ENCODE measurements at places on chromosomes 3 and 15. TPM values are rescaled to one million over a fixed set of nuclear protein-coding genes. Genes with fewer than 3 reads are reported as not detected.

- DNase-seq = peak; percentile 72
Measured at GRCh38 chr15:51775967-51776816, 24.8 kb downstream of the TMOD2 start.

- no peak for DNase-seq
Measured at GRCh38 chr3:51712963-51713362, 6.1 kb downstream of the GRM2 start.

- peak; percentile 41 for DNase-seq
Measured at GRCh38 chr3:72306800-72307341, 521.9 kb upstream of the PROK2 start.

DNA sequence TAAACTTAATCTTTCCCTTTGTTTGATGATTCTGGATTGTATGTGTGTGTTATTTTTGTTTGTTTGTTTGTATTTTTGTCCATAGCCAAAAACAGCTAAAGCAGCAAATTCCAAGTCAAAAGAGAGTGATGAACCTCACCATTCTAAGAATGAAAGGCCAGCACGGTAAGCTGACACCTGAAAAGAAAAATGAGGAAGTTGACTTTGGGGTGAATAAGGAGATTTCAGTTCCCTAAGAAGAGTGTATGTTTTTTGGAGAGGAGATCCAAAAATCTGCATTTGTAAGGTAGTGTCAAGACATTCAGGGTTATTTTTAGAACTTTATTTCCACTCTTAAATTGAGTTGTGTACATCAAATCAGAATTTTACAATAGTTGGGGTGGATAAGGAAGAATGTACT, 52.3 kb upstream of the UTS2B start:
- no peak for DNase-seq

DNA sequence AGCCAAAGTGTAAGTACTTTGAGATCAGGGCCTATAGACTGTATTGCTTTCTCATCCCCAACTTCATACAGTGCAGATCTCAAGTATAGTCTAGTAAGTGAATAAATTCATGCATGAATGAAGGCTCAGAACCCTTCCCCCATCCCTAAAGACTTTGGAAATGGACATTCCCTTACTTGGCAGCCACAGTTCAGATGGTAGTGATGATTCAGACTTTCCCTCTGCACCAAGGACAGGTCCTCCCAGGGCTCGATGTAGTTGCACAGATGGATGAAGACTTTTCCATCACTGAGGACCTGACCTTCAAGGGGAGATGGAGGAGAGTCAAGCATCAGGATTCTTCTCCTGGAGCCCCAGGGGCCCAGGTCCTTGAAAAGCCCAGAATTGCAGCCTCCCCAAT, 4.6 kb downstream of the TIMP4 start:
- DNase-seq = no peak

Gene TOP2B
- total RNA-seq = 327 TPM

Gene ACKR4
- total RNA-seq = not detected

Gene ACP3
- not detected for total RNA-seq

DNA sequence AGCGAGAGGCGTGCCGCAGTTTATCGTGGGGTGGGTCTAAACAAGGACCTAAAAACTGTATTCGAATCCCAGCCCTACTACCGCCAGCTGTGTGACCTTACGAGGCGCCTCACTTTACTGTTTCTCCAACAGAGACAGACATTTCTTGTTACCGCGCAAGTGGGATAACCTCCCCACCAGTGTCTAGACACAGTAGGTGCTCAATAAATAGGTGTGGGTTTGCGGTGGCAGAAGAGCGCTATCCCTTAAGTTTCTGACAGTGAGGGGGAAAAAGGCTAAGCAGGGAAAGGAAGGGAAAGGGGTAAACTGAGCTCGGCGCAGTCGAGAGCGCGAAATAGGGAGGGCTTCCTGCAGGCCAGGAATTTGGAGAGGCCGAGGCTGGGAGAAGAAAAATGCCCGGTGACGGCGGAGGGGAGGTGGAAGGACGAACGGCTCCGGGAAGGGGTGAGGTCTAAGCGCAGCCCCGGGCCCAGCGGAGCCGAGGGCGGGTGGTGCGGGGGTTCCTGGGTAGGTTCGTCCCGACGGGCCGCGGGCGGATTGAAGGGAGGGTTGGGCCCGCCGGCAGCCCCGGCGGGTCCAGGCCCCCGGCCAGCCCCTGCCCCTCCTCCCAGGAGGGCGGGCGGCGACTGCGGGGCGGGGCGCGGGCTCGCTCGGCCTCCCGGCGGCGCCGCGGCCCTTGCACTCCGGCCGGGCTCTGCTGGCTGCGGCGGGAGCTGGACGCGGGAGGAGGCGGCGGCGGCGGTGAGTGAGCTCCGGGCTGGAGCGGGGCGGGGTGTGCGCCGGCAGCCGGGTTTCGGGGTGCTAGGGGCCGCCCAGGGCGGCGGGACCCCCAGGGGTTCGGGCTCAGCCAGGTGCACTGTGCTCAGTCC, at the start of gene CGNL1:
TSS of gene CGNL1 (plus strand) at position 679 of the 869 bp plus-strand sequence. CDS start 61,495 bp downstream, outside the sequence.
- peak; percentile 86 for DNase-seq

DNA sequence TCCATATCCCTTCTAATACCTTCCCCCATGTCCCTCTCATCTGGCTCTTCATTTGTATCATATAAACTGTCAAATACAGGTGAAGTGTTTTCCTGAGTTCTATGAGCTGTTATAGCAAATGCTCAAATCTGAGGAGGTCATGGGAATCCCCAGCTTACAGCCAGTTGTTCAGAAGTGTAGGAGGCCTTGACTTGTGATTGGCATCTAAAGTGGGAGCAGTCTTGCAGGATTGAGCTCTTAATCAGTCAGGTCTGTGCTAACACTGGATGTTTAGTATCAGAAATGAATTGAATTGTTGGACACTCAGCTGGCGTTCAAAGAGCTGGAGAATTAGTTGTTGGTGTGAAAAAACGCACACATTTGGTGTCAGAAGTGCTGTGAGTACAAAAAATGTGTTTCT, 65.0 kb downstream of the IFT57 start:
- no peak for DNase-seq

Gene SLC27A2
- total RNA-seq = 2.1 TPM

Gene PLA2G4D
- total RNA-seq = not detected
